NCI-H2029 treated with DMSO at 0.1 percent for 48 hours (cell line): ENCODE measurements at places on chromosomes 2 and 18.

DNA sequence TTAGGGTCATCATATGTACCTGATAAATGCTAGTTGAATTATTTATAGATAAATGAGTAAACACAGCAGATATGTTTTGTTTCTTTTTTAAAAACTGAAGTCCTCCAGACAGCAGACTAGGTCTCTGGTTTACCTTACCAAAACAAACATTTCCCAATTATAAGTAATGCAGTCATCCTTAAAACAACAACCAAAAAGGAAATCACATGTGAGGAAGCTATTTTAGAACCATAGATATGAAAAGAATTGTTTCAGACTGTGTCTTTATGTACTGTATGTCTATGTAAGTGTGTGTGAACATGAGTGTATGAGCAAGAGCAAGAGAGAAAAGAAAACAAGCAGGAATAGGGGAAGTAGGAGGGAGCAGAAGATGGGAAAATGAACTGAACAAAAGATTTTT lies 441.0 kb downstream of the CPS1 start:
- DNase-seq: no peak

DNA sequence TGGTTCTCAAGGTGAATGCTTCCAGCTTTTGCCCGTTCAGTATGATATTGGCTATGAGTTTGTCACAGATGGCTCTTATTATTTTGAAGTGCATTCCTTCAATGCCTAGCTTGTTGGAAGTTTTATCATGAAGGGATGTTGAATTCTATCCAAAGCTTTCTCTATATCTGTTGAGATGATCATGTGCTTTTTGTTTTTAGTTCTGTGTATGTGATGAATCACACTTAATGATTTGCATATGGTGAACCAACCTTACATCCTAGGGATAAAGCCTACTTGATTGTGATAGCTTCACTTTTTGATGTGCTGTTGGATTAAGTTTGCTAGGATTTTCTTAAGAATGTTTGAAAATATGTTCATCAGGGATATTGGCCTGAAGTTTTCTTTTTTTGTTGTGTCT lies 112.1 kb downstream of the MBD2 start:
- no peak for DNase-seq

GRCh38 chr2:168237741-168238140 lies 9.7 kb downstream of the STK39 start:
- DNase-seq: no peak

- no peak for DNase-seq
These were observed 53.4 kb downstream of the WIPF1 start for GRCh38 chr2:174544156-174544555.

DNA sequence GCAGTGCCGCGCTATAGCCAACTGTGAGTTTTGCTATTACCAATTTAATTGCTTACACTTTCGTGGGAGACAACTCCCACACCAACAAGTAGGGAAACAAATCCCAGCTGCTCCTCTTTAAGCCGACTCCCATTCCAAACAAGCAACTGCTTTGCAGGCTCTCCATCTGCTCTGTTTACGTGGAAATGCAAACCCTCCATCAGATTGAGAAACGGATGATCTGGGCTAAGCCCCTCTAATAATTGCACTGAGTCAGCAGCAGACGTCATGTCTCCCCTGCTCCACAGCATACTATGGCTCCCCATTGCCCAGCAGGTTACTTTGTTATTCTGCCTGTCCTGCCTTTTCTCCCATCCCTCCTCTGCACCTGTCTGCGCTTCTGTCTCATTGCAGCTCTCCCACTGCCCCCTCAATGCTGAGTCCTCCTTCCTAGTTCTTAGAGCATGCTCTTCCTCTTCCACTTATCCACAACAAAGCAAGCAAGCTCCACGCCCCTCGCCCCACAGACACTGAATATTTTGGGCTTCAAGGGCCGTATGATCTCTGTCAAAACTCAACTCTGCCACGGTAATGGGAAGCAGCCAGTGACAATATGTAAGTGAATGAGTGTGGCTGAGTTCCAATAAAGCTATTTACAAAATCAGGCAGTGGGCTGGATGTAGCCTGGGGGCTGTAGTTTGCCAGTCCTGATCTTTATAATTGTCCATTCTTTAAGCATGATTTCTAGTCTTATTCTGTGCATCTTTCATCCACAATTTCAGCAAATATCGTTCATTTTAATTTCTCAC lies 39.5 kb upstream of the ARL4C start:
- DNase-seq: no peak

DNA sequence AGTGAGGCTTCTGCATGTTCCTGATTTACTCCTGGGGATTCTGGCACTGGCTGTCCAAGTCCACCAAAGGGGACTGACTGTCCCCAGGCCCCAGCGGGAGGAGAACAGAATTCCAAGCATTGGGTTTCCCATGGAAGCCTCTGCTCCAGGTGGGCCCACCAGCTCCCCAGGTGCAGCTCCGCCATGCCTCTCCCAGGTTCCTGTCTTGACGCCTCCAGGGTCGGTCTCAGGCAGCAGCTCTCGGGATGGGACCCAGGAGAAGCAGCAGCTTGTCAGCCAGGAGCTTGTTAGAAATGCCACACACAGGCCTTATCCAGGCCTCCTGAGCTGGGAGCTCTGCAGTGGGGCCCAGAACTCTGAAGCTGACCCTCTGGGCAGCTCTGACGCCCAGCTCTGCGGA lies 47.9 kb downstream of the DCDC2C start:
- no peak for DNase-seq

DNA sequence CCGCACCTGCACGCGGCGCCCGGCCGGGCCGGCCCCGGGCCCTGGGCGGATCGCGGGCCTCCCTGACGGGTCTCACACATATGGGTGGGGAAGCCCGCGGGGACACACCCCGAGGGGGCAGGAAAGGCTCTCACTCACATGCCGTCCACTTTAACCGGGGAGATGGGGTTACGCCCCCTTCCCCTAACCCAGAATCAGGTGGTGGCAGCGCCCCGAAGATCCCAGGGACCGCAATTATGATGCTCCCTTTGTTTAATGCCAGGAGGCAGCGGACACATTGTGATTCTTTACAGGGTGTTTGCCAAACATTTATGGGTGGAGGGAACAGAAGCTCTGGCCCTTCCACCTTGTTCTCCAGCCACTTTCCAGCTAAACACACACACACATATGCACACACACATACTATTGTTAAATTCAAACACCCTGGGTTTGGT lies 424 bp upstream of the ANKRD44 start:
- no peak for DNase-seq

- no peak for DNase-seq
These were observed 19.3 kb upstream of the NCK2 start for GRCh38 chr2:105725388-105725787.

DNA sequence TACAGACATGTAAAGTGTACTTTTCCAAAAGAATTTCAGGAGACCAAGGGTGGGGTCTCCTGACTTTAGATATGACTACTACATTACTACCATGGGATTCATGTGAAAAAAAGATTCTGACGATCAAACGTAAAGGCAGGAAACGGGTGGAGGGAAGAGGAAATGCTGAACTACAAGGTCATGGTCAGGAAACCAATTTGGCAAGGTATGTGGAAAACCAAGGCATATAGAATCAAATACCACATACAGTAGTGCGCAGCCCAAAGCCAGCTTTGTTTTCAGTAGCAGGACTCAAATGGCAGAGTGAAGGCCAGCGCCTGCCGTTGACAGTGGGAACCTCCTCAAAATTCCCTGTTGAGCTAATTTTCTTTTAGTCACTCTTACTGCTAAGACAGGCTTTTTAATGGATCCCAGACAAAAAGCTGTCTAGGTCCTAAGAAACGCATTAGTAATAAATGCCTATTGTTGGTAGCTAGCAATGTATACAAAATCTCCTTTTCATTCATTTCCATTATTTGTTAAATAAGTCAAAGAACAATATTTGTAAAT lies 57.6 kb upstream of the SERTAD2 start:
- DNase-seq: no peak

GRCh38 chr2:111900859-111901258 lies 2.5 kb downstream of the MERTK start:
- DNase-seq: no peak

GRCh38 chr18:27400001-27400400 lies 214.9 kb upstream of the CHST9 start:
- DNase-seq: no peak

DNA sequence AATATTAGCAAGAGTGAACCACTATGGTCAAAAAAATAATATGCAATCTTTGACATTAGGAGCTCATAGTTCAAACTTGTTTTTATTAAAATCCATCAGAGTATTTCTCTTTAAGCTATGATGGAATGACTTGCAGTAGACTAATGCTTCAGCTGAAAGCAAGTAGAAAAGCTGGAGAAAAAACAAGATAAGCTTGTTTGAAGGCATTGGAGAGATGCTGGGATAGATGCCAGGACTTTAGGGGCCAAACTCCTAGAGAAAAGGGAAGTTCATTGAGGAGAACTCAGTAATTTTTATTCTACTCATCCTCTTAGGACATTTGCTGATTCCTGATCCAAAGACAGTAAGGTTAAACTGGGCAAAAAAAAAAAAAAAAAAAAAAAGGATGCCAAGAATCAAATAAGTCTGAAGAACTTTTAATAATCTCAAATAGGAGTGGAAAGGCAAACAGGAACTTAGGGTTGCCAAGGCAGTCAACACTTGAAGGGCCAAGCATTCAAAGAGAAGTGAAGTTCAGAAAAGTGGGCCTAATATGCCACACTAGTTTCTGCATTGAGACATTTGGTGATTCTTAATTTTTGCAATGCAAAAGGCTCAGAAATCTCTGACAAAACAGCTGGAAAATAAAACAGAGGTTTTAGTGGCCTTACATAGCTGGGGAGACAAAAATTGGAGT lies 19.7 kb upstream of the AFF3 start:
- DNase-seq: no peak

DNA sequence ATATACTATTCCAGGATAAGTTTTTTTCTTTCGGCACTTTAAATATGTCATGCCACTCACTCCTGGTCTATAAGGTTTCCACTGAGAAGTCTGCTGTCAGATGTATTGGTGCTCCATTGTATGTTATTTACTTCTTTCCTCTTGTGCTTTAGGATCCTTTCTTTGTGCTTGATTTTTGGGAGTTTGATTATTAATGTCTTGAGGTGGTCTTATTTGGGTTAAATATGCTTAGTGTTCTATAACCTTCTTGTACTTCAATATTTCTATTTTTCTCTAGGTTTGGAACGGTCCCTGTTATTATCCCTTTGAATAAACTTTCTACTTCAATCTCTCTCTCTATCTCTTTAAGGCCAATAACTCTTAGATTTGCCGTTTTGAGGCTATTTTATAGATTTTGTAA lies 28.3 kb downstream of the STPG4 start:
- DNase-seq: no peak

- no peak for DNase-seq
These were observed 61.3 kb downstream of the ACAA2 start for GRCh38 chr18:49752095-49752457.

GRCh38 chr18:80171054-80171872 lies 62.2 kb downstream of the ADNP2 start:
- DNase-seq: no peak

- peak; percentile 28 for DNase-seq
These were observed 11.3 kb downstream of the GFPT1 start for GRCh38 chr2:69375494-69376353.

DNA sequence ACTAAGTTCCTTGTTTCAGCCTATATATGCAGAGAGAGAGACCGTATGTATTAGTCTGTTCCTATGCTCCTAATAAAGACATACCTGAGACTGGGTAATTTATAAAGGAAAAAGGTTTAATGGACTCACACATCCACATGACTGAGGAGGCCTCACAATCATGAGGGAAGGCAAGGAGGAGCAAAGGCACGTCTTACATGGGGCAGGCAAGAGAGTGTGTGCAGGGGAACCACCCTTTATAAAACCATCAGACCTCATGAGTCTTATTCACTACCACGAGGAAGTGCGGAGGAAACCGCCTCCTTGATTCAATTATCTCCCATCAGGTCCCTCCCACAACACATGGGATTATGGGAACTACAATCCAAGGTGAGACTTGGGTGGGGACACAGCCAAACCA lies 73.8 kb downstream of the TMEM18 start:
- DNase-seq: no peak

- DNase-seq: no peak
These were observed 13.6 kb downstream of the ASB1 start for GRCh38 chr2:238440331-238440730.

GRCh38 chr18:69840445-69840844 lies 107.2 kb downstream of the CD226 start:
- DNase-seq: no peak

DNA sequence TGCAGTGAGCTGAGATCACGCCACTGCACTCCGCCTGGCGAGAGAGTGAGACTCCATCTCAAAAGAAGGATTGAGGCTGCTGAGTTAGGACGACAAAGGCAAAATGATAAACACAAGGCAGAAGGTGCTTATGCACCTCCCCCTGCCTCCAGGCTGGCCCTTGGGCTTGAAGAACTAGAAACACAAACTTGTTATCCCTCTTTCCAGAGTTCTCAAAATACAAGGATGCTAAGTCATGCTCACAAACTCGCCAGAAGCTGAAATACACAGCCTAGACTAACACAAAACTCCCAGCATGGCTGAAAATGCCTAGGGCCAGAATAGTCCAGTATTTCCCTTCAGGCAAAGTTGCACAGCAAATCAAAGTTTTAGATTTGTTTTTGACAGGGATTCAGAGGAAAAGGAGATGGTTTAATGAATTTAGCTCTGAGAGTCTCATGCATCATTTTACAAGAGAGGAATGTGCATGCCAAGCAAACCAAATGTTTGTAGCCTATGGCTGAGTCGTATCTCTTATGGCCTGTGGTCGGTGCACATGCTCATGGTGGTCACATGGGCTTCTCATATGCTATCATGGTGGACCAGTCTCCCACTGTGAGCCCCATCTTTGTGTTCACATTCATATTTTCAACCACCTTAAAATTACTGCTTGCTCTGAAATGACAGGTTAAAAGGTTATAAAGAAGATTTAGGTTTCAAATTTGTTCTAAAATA lies 16.2 kb upstream of the MREG start:
- DNase-seq: no peak

DNA sequence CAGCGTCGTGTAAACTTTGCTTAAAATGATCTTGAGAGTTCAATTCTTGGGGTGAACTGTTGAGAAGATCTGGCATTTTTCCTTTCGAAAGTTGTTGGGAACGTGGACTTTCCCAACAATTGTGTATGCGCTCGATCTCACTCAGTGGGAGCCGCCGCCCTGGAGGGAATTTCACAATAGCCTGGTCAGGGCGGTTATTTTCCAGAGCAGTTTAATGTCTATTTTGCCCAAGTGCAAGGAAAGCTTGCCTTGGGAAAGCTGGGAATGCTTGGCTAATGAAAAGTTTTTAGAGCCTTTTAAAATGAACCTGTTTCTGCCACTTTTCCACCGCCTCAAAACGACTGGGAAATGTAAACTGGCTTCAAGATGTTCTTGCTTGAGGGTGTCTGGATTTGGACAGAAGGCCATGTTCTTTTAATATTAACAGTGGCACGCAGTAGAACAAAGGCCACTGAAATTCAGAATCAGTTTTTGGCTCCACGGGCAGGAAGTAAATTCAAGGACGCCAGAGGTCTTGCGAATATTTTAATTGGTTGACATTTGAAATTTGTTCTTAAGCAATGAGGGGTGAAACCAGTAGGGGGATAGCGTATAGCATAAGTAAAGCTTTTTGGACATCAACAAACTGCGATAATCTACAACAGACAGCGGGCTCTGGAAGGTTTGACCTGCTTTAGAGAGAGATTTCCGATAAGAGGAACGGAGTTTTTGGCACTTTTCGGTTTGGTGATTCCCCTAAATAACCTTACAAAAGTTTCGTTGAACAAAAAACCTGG lies 1.2 kb downstream of the CFLAR start:
- peak; percentile 47 for DNase-seq
